ENCODE measurements at places on chromosomes 6 and 20.

DNA sequence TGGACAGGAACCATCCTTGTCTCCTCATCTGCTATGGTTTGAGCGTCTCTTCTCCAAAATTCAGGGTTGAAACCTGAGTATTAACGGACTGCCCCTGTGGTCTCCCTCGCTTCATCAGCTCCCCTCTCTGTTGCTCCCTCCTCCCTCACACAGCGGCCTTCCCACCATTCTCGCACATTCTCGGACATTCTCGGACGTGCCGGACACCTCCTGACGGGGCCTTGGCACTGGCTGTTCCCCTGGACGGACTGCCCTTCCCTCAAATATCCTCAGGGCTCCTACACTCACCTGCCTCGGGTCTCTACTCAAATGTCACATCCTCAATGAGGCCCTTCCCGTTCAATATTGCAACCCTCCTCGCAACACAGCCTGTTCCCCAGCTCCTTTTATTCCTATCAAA, 115.8 kb downstream of the TBC1D7 start:
- no peak for DNase-seq

GRCh38 chr6:127484212-127484863, 25.1 kb upstream of the KIAA0408 start:
- DNase-seq = no peak

- peak; percentile 80 for DNase-seq
Observed at GRCh38 chr6:137823826-137824555, 43.1 kb upstream of the TNFAIP3 start.

DNA sequence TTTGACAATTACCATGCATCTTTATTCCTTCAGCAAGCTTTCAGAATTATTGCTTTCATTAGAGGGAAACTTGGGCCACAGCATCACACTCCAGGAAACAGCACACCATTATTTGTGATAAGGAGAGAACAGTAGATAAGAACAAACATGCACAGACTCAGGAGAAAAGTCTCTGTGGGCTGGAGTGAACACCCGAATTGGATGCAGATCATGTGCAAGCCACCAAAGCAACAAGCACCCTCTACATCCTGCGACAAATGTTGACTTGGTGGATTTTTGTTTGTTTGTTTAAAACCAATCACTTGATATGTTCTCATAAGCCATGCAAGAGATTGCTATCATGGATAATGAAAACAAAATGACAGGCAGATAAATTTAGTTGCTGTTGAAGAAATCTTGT, 67.7 kb upstream of the ZFP64 start:
- no peak for DNase-seq

- no peak for DNase-seq
Observed at GRCh38 chr6:89002523-89002922, 39.1 kb upstream of the RNGTT start.

DNA sequence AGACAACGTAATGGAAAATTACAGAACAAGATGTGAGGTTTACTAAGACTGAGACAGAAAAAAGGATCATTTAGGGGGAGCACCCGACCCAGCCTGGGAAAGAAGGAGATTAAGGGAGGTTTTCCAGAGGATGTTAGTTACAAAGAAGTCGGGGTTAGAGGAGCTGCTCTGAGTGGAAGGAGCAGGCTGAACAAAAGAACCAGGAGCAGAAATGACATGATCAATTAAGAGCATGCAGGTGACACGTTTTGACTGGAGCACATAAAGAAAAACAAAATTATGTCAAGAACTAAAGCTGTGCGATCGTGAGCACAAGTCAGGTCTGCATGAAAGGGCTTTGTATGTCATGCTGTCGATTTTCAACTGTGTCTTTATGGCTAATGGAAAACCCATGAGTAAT, 417.3 kb upstream of the MARCKS start:
- DNase-seq = no peak

DNA sequence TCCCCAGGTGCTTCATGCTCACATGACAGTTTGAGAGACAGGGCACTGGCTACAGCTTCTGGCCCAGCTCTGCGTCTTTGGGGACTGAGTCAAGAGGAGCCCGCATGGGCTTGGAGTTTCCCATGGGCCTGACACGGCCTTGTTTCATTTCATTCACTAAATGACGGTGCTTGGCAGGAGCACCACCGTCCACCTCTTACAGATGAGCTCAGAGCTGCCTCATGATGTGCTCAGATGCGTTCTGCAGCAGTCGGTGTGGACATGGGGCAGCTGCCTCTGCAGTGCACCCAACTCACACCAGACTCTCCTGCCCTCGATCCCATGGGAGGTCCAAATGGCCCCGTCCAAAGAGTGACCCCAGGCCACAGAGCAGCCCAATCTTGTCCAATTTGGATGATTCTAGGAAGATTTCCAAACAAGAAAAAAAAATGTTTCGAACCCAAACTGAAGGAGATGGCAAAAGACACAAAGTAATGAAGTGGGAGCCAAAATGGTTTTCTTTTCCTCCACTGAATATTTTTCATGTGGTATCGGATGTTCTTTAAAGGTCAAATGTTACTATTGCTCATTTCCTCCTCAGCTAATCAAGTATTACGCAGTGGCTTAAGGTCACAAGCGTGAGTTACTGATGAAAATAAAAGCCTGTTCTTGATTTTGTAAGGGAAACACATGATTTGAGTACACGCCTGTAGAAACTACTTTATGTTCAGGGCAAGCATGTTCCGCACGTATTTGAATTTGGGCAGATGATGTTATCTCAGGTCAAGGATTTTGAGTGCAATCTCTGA, 524.2 kb downstream of the CDH26 start:
- DNase-seq = no peak

GRCh38 chr20:62676976-62677375, 31.7 kb upstream of the NTSR1 start:
- DNase-seq = no peak

GRCh38 chr6:14210077-14210476, 92.5 kb downstream of the CD83 start:
- peak; percentile 92 for DNase-seq

GRCh38 chr20:9078826-9079731, 10.2 kb downstream of the PLCB4 start:
- DNase-seq = no peak

GRCh38 chr20:54556406-54556805, 81.0 kb downstream of the DOK5 start:
- DNase-seq = no peak

GRCh38 chr6:111423960-111424846, 58.8 kb downstream of the REV3L start:
- DNase-seq = peak; percentile 8

DNA sequence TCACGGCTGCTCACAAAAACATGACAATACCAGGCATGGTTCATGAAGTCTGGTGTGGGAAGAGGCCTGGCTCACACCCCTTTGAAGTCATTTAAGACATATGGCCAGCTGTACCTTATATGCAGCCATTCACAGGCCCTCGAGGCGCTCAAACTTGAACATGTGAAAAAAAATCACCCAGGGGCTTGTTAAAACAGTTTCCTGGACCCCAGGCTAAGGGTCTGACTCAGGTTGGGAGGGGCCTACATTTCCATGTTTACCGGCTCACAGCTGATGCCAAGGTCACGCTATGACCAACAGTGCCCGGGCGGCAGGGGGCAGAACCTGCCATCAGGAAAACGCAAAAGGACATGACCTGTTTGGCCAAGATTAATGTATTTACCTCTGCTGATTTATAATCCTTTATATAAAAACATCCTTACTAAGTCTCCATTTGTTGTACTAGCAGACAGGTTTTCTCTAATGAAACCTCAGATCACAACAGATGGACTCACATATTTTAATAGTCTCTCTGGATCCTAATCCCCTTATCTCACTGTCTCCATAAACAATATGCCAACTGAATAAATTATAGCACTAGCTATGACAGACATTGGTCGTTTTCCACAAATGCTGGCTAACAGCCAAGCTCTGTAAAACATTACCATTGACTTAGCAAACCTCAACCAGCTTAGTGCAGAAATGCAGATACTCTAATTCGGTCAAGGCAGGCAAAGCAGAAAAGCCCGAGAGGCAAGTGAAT, 19.9 kb downstream of the EZR start:
- DNase-seq = peak; percentile 99

DNA sequence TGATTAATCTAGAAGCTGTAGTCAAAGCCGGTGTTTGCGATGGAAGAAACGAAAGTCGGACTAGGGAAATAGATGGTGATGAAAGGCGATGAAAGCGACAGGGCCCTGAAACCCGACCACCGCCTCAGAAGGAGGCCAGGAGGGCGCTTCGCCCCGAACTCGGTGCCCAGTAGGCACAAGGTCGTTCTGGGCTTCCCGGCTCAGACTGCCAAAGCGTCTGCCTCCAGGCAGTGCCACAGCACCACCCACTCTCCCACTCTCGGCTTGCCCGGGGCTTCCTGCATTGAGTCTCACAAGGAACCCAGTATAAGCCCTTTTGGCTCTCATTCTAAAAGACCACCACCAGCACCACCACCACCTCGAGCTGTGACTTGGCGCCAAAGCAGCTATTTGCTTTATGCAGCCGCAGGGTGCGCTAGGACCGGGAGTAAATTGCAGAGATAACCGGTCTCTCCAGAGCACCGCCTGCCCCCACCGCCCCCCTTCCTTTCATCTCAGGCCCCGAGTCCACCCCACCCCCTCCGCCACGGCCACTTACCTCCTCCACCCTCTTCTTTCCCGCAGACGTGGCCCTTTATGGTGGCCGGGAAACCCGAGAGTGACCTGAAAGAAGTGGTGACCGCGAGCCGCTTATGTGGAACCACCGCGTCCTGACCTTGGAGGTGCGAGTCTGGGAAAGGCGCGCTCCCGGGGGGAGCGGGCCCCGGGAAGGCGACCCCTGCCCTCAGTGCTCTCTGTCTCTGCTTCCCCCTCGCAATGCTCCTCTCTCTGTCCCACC, 2.4 kb downstream of the TCF21 start:
- peak; percentile 29 for DNase-seq

DNA sequence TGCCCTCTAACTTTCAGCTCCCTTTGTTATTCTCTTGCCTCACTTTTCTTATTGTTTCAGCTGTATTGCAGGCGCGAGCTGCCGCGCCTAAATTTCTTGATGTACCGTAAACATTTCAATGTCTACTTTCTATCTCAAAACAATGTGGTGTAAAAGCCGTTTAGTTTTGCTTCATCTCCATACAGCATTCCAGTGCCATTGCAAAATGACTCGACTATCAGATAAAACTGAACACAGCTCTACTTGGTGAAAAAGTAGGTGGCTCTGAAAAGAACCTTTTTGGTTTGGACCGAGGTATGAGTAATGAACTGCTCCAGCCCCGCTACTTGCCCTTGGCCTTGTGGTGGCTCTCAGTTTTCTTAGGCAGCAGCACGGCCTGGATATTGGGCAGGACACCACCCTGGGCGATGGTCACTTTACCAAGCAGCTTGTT, 74.6 kb downstream of the OR2B2 start:
- no peak for DNase-seq

GRCh38 chr6:47130086-47130485, 88.0 kb upstream of the ADGRF1 start:
- no peak for DNase-seq

GRCh38 chr20:19027971-19028370, 184.5 kb upstream of the SLC24A3 start:
- DNase-seq = no peak

DNA sequence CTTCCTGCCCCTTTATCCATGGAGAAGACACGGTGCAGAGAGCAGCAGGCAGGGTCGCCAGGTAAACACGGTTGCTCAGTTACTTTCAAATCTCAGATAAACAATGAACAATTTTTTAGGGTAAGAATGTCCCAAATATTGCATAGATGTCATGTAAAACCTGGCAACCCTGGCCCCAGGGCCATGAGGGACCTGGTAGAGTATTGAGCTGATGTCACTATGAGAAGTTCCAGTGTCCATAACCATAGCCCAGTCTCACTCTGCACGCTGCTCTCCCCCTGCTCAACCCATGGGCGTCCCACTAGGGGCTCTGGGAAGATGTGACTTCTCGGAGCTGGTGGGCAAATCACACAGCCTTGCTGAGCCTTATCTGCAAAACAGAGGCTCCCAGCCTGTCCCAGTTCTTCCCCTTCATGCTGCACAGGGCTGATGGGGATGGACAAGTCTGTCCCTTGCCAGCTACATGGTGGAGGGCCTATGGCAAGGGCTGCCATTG, 71.3 kb upstream of the TOP1 start:
- DNase-seq = no peak

DNA sequence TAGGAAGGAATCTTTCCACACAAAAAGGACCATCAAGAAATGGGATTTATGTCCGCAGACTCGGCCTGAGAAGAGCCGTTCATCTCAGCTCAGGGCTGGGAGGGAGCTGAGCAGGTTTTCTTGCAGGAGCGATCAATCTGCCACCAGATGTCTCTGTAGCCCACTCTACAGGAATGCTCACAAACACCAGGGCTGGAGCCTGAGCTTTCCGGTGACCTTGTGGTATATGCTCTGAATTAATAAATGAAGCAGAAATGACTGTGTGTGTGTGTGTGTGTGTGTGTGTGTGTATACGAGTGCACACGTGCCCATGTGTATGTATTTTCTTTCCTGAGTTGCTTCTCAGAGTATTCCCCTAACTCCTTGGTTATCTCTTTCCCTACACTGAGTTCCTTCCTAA, 12.0 kb downstream of the CD83 start:
- peak; percentile 88 for DNase-seq

GRCh38 chr6:57303931-57304681, 13.3 kb upstream of the PRIM2 start:
- peak; percentile 53 for DNase-seq

DNA sequence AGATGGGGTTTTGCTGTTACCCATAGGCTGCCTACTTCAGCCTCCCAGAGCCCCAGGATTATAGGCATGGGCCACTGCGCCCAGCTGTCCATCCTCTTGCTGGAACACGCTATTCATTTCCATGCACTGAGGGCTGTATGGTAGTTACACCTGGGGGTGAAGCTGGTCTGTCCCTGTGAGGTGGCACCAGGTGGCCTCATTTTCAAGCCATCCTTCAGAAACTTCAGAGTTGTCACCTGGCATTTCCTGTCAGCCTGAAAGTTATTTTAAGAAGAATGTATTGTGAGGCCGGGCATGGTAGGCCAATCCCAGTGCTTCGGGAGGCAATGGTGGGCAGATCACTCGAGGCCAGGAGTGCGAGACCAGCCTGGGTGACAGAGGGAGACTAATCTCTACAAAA, 147.6 kb downstream of the DTNBP1 start:
- no peak for DNase-seq

DNA sequence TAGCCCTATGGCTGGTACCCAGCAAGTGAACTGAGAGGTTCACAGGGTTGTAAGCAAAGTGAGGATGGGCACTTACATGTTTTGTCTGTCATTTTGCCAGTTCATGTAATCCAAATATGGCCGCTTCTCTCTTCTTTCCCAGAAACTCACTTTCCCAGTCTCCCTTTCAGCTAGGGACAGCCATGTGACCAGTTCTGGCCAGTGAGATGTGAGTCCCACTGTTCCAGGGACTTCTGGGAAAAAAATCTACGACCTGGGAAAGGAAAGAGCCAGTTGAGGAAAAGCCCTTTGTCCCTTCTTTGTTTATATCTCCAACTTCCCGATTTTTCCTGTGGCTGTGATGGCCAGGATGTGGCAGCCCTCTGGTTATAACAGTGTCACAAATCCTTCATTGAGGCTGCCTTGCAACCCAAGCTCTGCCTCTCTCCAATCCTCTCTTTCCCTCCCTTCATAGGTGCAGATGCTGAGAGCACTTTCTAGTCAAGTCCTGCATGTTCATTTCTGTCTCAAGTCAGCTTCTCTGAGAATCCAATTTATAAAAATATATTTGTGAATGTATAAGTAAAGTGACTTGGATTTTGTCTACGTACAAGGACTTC, 148.6 kb upstream of the ZFP64 start:
- peak; percentile 59 for DNase-seq

GRCh38 chr6:26142026-26142425, 54.8 kb downstream of the HFE start:
- DNase-seq = no peak

All from NCI-H82 (cell line).